Activated CD4-positive, alpha-beta T cell treated with anti-CD3 and anti-CD28 coated beads for 24 hours (primary cell): ENCODE measurements at places on chromosomes 5 and 9.

DNA sequence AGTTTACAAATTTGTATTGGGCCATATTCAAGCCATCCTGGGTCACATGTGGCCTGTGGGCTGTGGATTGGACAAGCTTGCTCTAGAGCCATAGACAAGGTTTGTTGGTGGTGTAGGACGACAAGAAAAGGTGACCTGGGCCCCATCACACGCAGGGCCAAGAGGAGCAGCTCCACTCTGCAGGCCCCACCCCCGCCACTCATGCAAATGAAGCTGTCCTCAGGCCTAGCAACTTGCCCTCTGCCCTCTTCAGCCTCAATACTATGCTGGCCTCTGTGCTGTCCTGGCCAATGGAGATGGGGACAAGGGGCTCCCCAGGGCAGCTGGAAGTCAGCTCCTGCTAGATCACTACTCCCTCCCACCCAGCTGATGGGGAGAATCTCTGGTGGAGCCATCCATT is 55.2 kb upstream of the TMEM252 start:
- DNase-seq, result no peak

- no peak for DNase-seq
Measured at GRCh38 chr5:25362799-25363198, 718.0 kb upstream of the CDH10 start.

DNA sequence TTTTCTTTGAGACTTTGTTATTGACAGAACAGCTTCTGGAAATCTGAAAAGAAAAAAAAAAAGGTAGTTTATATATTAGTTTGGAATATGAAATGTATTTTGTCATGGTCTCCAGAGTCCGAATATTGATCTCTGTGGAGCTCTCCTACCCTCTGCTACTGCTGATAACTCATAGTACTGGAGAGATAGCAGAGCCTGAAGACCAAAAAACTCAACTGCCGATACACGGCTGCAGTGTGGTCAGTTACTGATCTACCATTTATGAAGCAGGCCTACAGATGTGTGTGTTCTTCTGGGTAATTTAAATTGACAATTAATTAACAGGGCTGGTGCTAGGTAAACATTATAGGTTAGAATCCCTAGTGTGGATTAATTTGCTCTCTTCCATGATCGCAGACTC is 3.8 kb upstream of the FAM120A start:
- DNase-seq, result no peak

GRCh38 chr9:125922854-125923253 is 175.7 kb downstream of the PBX3 start:
- no peak for DNase-seq

GRCh38 chr9:126301985-126302603 is 24.5 kb upstream of the MVB12B start:
- DNase-seq, result no peak

- DNase-seq, result no peak
Measured at GRCh38 chr5:125583321-125584139, 837.1 kb upstream of the ZNF608 start.

DNA sequence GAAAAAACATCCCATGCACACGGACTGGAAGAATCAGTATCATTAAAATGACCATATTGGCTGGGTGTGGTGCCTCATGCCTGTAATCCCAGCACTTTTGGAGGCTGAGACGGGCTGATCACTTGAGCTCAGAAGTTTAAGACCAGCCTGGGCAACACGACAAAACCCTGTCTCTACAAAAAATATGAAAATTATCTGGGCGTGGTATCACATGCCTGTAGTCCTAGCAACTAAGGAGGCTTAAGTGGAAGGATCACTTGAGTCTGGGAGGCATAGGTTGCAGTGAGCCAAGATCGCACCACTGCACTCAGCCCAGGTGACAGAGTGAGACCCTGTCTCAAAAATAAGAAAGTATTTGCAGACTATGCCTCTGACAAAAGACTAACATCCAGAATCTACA is 68.4 kb downstream of the TTC39B start:
- DNase-seq, result no peak

DNA sequence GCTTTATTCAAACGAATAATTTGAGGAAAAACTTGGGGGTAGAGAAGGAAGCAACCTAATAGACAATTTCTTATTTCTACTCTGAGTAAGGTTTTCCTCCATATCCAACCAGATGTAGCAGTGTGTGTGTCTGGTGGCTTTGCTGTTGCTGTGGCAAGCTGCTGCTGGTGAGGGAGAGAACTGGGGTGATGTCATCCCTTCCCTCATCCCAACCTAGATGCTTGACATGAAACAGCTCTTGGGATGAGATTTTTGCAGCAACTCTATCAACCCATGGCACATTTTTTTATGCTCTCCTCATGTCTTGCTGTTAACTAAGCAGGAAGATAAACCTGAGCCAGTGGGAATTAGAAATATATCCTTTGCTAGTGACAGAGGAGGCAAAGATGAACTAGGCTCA is 135.8 kb downstream of the PCSK1 start:
- DNase-seq, result no peak

DNA sequence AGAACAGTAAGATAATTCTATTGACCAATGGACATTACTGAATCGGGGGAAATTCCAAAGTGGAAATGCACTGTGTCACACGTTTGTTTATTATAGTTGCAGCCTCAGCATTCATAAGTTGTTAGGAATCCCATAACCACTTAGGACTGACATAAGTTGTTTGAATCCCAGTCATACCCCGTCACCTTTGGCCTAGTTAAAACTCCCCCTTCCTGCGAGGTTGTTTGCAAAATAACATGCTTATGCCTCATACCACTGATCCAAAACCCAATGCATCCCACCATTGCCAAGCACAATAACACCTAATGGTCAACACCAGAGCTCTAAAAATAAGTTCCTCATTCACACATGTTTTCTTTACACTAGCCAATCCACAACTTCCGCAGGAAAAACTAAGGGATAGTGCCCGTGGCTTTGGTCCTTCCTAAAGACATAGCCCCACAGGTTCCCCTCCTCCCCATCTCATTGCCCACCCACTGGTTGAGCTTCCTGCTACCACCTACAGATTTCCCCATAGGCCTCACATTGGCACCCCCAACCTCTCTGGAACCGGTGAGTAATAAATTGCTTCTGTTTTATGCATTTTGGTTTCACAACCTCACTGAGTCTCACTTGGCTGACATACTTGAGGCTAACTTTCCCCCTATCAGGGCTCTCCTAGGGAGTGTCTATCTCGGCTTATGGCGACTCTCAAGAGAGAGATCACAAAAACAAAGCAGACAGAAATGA is 42.3 kb upstream of the MUSK start:
- DNase-seq, result no peak

DNA sequence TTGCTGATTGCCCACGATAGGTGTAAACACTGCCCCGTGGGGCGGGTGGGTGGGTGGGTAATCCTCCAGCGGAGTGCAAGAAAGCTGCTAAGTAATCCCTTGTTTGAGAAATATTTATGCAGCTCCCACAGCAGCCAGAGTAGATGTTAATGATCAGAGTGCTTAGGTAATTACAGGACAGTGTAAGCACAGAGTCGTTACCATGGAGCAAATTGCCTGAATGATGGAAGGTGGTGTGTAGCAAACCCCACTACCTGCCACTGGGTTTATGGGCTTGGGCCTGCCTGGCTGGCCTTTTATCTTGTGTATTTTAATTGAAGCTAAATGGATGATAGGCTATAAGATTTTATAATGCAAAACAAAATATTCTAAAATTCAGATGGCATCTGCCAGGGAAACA is 110.0 kb downstream of the COL5A1 start:
- no peak for DNase-seq

GRCh38 chr5:186091-187041 is 4.9 kb upstream of the LRRC14B start:
- no peak for DNase-seq

GRCh38 chr5:110477911-110478310 is 248.6 kb downstream of the TMEM232 start:
- no peak for DNase-seq

GRCh38 chr5:122442938-122443337 is 130.9 kb downstream of the SNCAIP start:
- no peak for DNase-seq

- DNase-seq, result no peak
Measured at GRCh38 chr9:135743021-135743420, 41.0 kb downstream of the KCNT1 start.

- DNase-seq, result no peak
Measured at GRCh38 chr9:18036422-18037187, 437.3 kb upstream of the ADAMTSL1 start.

GRCh38 chr5:7876867-7877266 is 7.9 kb downstream of the MTRR start:
- DNase-seq, result no peak

DNA sequence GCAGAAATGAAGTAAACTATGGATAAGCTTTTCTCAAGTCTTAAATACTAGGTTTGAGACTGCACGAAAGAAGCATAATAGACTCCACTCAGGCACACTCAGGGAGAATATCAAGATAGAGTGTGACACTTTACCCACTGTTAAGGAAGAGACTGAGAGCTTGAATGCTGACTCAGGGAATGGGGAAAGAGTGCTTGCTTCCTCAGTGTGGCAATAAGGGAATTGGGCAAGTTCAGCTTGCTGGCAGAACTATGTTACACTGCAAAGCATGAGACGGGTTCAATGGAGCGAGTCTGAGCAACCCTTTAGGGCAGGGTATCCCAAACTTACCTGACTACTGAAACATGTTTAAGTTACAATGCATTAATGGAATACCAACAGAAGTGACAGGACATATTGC is 237.7 kb upstream of the MEF2C start:
- DNase-seq, result no peak

DNA sequence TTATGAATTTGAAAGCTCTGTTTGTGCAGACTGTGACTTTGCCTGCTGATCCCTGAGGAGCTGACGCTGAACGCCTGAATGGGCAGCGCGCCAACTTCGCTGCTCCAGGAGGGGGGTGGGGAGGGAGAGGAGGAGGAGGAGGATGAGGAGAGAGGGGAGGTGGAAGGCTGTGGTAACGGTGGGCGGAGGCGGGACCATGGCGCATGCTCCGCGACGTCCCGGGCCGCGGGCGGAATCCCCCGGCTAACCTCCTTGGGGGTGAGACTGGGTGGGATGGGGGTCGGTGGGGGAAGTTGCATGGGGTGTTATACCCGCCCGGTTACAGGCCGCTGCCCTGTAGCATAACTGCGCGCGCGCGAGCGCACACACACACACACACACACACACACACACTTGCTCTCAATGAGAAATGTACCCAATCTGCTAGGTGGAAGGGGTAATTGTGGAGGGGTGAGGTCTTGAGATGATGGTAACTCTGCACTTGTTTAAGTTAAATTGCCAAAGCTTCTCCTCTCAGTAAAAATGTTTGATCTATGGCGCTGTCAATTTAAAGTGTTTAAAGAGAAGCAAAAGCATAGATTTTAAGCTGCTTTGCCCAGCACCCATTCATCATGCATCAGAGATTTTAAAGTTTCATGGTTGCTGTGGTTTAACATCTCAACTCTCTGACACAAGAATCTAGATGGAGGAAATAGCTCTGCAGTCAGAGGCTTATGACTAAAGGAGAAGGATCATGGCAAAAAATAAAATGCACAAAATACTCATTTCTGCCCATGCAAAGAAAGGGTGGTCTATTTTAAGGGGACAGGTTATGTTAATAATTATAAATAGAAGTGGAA is 76.6 kb upstream of the TBCA start:
- peak; percentile 11 for DNase-seq

DNA sequence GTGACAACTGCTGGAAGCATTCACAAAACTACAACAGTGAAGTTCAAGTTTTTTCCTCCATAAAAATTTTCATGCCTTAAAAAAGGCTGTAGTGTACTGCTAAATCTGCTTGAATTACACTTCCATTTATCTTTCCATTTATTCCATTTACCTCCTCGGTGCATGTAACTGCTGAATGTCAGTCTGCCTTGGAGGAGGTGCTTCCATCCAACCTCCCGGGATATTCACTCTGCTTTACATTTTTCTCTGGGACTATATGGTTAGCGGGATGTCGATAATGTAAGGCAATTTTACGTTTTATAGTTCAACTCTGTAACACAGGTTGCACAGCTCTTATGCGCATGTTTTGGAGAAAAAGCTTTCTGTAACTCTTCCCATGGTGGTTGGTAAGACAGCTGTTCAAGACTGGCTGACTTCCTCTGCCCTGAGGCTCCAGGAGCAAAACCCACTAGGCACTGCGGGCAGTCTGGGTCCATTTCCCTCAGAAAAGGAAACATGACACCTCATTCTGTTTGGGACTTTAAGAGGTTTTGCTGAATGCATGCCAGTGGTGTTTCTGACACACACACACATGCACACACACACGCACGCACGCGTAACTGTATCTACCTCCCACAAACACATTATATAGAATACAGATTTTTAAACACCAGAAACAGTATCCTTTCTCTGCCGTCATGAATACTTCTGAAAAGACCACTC is 66.1 kb downstream of the SPTLC1 start:
- no peak for DNase-seq

GRCh38 chr5:34014626-34015025 is 6.8 kb upstream of the AMACR start:
- no peak for DNase-seq

DNA sequence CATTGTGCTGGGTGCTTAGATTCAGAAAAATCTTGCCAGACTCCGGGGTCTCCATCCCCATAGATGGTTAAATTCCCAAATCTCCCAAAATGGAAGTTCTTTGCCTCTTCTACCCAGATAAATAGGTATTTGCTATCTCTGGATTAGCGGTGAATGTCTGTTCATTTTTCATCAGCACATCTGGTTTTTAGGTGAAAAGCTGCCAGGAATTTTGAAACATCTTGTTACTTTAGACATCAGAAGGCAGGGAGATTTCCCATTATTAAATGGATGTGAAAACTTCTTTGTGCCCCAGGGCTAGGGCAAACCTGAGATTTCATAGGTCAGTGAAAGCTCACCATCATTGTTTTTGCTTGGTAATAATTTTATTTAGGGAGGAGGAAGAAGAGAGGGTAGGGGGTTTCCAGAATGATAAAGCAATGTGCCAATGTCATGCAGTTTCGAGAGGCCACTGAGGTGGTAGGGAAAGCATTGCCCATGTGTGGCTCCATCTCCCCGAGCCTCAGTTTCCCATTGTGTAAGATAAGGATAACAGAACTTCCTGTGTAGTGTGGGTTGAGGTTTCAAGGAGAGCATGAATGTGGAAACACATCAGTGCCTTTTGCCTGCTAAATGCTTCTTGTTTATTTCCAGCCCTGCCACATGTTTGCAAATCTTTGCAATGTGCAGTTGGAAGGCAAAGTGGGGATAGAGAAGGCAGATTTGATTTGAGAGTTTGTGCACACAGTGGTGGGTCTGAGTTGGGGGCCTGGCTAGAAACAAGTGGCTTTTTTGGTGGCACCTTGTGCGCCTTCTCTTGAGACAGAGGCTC is 147.2 kb upstream of the KLF4 start:
- no peak for DNase-seq

- no peak for DNase-seq
Measured at GRCh38 chr9:113564498-113565237, 101.1 kb downstream of the RGS3 start.
